Hepatic stellate cell (primary cell): ENCODE measurements at places on chromosomes 1 and 21.
A peak's percentile ranks its signal among the peaks of the same experiment; 100 is the strongest.

DNA sequence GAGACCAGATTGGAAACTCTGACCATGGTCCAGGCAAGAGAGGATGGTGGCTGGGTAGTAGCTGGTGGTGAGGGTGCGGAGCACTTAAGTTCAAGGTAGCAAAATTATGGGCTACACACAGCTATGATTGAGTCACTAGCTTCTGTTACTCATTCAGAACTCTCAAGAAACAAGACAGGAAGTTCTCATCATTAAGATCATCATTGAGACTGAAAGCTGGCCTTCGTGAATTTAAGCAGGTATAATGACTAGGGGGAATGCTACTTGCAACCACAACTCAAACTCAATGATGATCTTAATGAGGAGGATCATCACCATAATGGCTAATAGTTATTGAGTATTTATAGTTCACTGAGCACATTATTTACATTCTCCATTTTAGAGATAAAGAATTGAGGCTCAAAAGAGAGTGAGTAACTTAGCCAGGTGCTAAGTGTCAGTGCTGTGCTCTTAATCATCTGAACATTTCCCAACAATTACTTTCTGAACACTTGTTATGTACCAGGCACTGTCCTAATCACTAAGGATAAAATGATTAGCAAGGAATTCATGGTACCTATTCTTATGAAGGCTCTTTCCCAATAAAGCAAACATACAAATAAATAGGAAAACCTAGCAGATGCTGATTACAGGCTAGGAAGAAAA, 286.3 kb upstream of the C1orf105 start:
- no peak for DNase-seq

GRCh38 chr1:67019121-67019520, 34.8 kb downstream of the SLC35D1 start:
- no peak for DNase-seq

GRCh38 chr1:203187304-203187685, 791 bp upstream of the CHI3L1 start:
- no peak for DNase-seq

DNA sequence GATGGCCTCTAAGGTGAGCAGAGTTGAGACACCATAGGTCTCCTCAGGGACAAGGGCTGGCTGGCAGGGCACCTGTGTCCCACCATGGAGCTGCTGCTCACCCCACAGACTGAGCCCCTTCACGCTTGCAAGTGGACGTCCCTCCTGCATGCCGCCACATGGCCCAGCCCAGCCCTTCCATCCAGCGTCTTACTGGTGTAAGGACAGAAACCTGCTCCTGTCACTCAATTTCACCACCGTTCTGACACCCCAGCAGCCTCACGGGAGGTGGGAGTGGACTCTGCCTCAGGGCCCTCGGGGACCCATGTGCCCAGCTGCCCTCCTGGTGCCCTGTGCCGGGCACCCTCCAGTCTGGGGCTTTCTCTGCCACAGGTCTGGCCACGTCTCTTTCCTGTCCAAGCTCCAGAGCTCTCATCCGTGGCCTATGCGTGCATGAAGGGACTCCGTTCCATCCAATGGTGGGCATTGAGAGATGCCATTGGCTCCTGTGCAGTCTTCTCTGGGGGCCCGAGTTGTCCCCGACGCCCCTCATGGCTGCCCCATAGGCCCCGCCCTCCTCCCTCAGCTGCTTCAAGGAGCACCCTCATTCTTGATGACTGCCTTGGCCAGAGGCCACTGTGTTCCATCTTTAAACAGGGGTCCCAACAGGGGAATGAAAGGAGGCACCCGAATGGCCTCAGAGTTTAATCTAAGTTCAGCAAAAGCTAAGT, 42.6 kb upstream of the COL6A1 start:
- DNase-seq, result no peak

GRCh38 chr21:37579356-37579755, 212.8 kb downstream of the DYRK1A start:
- DNase-seq, result no peak

- no peak for DNase-seq
Measured at GRCh38 chr1:117585086-117585485, 20.8 kb upstream of the TENT5C start.

DNA sequence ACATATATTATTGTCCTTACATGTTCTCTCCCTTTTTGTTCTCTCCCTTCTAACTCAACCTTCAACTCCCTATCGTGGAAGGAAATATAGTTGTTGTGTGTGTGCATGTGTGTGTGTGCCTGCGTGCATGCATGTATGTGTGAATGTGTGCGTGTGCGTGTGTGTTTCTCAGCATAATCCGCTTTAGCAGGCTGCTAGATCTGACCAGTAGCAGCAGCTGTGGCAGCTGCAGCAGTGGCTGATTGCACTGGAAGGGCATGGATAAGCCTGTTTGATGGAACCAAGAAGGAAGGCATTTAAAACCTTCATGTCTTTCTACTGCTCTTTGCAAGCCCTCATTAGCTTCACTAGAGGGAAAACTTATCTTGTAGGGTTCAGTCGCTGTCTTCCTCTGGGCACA, 65.6 kb upstream of the IRF2BP2 start:
- DNase-seq, result no peak

DNA sequence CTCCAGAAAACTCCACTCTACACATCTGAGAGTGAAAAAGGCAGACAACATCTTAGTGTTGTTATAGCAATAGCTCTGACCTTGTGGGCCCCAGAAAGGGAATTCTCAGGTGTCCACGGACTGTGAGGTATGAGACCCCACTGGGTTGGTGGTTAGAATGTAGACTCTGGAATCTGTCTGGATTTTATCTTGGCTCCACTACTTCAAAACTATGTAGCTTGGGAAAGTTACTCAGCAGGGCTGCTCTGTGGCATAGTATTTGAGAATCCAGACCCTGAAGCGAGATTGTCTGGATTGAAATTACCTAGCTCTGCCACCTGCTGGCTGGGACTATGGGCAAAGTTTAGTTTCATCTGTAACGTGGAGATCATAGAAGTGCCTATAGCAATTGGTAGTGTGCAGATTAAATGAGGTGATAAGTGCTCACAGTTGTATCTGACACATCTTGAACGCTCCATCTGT, 25.8 kb downstream of the PRDM2 start:
- no peak for DNase-seq

- no peak for DNase-seq
Measured at GRCh38 chr1:36453600-36454388, 3.5 kb upstream of the OSCP1 start.

- no peak for DNase-seq
Measured at GRCh38 chr1:32341971-32342370, 5.9 kb upstream of the MARCKSL1 start.

DNA sequence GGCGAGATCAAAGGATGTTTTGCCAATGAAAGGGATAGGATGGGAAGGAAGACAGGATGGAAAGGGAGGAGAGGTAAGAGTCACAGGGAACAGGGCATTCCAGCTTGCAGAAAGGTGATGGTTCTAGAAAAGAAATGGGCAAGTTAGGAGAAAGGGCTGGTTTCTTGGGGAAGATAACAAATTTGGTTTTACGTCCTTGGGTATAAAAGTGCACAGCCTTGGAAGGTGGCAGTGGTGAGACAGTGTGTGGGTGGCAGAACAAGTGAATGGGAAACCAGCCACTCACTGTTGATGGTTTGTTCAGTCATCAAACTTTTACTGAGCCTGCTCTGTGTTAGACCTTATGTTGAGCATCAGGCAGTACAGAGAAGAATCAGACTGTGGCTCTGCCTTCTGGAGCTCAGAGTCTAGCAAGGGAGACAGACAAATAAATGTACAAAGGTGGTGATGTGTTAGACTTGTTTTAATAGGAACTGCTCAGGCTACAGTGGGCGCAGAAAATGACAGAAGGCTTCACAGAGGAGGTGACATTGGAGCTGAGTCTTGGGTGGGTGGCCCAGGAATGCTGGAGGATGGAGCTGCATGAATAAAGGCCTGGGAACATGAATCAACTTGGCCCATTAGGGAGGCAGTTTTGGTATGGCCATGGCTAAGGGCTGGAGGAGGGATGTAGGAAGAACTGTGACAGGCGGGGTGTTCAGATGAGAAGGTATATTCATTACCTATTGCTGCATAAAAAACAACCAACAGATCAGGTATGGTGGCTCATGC, 76.3 kb downstream of the EPHB2 start:
- no peak for DNase-seq

- no peak for DNase-seq
Measured at GRCh38 chr1:241716915-241717656, 65.0 kb downstream of the WDR64 start.

GRCh38 chr1:31259746-31260145, 20.1 kb upstream of the NKAIN1 start:
- no peak for DNase-seq

GRCh38 chr1:51415963-51416362, 85.6 kb upstream of the TTC39A start:
- no peak for DNase-seq

DNA sequence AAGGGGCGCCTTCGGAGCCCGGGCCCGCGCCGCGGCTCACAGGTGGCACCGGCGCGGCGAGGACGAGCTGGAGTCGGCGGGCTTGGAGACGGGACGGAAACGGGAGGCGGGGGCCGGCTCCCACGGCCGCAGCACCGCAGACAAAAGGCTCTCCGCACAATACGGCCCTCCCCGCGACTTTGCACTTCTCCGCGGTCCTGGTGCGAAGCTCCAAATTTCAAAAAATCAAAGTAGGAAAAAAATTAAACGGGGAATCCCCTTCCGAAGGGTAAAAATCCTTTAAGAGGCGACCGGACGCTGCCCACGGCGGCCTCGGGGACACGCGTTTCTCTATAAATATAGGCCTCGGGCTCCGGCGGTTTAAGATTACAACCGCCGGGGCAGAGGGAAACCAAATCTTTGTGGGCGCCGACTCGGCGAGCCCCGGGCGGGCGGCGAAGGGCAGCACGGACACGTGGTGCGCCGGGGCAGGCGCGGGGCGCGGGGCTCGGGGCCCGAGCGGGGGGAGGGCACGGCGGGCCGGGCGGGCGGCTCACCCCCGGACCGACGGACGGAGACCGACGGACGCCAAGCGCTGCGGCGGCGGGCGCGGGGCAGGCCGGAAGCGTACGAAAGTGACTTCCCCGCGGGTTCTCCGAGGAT, 453 bp downstream of the PABPC4 start:
- peak; percentile 25 for DNase-seq

DNA sequence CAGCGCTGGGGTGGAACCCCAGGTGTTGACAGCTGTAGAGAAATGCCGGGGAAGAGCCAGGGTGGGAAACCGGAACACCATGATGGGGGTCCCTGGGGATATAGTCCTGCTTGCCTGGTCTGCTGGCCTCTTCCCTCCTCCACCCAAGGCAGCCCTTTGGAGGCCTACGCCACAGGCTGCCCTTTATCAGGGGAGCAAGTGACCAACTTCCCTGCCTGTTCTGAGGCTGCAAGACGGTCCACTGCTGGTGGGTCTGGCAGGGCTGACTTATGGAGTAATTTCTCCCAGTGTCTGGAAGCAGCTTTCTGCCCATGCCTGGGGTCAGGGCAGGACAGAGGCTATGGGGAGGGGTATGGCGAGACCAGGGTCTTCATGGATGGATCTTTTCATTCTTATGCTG, 50.8 kb upstream of the EDN2 start:
- no peak for DNase-seq

GRCh38 chr1:212111536-212111935, 76.0 kb downstream of the DTL start:
- DNase-seq, result no peak

DNA sequence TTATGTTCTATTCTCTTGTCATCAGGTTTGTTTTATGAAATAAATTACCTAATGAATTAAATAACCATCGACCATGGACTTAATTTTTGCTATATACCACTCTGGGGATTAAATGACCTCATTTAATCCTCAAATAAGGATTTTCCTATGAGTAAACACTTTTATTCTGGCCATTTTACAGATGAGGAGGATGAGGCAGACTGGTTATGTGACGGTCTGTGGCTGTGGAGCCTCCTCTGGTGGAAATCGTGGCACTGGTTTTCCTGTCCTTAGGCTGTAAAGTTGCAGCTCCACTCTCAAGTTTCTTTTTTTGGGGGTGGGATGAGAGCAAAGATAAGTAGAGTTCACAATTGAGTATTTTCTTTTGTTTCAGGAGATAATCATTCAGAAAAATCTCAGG, 105.2 kb downstream of the XCL2 start:
- DNase-seq, result no peak

DNA sequence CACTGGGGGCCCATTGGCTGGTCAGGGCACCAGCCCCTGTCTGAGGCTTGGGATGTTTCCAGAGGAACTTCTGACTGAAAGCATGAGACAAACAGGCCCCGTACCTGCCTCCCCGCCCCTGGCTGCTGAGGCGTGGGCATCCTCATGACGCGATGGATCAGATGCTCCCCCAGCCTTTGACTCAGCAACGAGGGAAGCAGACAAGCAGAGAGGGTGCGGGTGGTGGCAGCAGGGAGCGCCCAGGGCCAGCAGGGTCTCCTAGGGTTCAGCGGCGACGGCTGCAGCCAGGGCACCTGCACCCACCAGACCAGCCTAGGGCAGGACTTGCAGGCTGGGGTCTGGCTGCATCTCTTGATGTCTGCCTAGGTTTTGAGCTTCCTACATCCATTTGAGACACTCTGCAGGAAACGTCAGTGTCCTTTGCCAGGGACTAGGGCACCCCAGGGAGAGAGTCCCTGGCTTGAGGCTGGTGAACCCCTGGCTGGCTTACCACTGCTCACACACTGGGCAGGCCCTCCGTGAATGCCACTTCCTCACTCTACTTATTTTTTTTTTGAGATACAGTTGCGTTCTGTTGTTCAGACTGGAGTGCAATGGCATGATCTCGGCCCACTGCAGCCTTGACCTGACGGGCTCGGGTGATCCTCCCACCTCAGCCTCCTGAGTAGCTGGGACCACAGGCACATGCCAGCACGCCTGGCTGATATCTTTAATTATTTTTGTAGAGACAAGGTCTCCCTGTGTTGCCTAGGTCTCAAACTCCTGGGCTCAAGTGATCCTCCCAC, 63.3 kb downstream of the DHRS3 start:
- DNase-seq, result no peak

DNA sequence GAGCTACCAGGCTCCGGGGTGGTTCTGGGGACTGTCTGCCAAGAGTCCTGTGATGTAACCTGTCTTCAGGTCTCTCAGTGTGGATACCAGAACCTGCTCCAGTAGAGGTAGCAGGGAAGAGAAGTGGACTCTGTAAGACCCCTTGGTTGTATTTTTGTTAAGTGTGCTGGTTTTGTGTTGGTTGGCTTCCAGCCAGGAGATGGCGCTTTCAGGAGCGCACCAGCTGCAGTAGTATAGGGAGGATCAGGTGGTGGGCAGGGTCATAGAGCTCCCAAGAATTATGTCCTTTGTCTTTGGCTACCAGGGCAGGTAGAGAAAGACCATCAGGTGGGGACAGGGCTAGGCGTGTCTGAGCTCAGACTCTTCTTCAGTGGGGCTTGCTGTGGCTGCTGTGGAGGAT, 1147.2 kb upstream of the ADGRL4 start:
- DNase-seq, result no peak

DNA sequence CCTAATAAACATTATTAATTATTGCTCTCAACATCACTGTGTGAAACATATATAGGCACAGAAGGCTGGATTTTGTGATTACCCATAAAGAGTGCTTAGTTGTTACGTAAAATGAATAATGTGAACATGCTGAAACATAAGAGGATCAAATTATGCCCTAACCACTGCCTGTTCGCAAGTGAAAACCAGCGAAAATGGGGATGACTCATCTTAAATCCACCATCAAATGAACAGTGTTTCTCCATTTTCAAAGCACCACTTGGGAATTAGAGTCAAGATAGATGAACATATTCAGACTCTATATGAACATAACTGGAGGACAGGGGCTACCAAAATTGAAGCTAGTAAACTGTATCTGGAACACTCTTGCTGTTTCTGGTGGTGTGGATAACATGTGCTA, 386.2 kb downstream of the HHIPL2 start:
- DNase-seq, result no peak

GRCh38 chr1:207958376-207959139, 47.6 kb upstream of the CD34 start:
- no peak for DNase-seq
